HS-27A (cell line): ENCODE measurements at places on chromosomes 5 and 9.

DNA sequence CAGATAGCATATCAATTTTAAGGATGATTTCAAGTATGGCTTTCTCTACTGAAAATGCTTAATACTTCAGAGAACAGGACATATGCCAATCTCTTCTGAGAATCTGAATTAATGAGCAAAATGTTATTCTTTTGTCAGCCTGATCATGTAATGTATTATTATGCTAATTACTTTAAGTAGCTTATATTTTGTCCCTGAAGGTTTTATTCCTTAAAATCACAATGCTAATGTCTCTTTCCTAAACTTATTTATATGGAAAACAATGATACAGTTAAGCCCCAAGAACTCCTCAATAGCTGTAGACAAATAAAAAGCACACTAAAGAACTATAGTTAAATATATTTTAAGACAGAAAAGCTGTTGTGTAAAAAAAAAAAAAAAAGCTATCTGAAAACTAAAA is 256.9 kb upstream of the PTPRD start:
- DNase-seq, result no peak

DNA sequence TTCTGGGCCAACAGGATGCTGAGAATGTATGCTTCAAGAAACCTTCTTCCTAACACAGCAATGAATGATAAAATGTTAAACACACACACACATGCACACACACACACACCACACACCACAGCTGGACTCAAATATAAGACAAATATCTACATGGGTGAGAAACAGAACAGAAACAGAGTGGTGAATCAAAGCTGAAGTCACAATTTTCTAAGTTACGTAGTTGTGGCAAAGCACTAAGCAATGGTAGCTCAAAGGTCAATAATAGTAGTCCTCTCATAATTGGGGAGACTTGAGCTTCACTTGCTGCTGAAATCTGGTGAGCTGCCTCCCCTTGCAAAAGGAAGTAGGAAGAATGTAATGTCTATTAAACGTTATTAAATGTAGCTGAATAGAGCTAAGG is 33.7 kb upstream of the ITGA1 start:
- DNase-seq, result no peak

- peak; percentile 23 for DNase-seq
These were observed 46.4 kb upstream of the CTNNA1 start for GRCh38 chr5:138706655-138707480.

DNA sequence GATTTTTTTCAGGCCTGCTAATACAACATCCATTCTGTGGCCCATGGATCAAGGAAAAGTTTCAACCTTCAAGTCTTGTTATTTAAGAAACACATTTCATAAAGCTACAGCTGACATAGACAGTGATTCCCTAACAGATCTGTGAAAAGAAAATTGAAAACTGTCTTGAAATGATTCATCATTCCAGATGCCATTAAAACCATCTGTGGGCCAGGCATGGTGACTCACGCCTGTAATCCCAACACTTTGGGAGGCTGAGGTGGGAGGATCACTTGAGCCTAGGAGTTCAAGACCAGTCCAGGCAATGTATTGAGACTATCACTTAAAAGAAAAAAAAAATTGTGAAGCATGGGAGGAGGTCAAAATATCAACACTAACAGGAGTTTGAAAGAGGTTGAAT is 6.0 kb downstream of the RAPGEF6 start:
- DNase-seq, result no peak

- no peak for DNase-seq
These were observed 272.8 kb upstream of the IRX4 start for GRCh38 chr5:2155556-2155955.

GRCh38 chr5:80152778-80153177 is 103.1 kb downstream of the SERINC5 start:
- no peak for DNase-seq

- peak; percentile 93 for DNase-seq
These were observed 18.4 kb upstream of the ERCC6L2 start for GRCh38 chr9:95857124-95857523.

- DNase-seq, result peak; percentile 7
These were observed 16.6 kb upstream of the HEMGN start for GRCh38 chr9:97954550-97954989.

GRCh38 chr9:94805585-94805984 is 79.1 kb downstream of the AOPEP start:
- DNase-seq, result no peak

- no peak for DNase-seq
These were observed 102.6 kb downstream of the STRBP start for GRCh38 chr9:123165813-123166212.

DNA sequence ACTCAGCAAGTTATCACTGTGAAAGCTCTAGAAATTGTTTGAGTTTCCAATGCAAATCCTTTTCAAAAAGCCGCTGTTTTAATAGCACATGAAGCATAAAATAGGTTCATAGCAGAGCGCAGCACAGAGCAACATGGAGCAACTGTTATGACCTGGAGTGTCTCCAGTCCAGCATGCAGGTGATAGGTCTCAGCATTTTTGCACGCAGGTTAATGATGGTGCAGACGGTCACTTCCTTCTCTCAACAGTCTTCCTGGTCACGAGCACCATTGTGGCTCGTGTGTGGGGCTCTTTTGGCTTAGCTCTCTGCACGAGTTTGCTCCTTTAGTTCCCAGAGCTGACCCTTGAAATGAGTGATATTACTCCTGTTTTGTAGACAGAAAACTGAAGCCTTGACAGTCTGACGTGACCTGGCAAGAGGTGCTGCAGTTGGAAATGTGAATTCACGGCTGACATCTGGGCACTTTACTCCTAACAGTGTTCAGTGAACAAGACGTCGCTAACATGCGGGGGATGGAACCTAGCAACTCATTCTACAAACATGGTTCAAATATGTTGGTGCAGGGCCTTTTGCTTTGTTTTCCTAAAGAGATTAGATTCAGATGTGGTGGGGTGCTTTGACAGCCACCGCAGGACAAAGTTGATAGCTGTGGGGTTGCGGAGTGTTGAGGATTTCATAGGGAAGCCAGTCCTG is 10.0 kb downstream of the TENT4A start:
- no peak for DNase-seq

DNA sequence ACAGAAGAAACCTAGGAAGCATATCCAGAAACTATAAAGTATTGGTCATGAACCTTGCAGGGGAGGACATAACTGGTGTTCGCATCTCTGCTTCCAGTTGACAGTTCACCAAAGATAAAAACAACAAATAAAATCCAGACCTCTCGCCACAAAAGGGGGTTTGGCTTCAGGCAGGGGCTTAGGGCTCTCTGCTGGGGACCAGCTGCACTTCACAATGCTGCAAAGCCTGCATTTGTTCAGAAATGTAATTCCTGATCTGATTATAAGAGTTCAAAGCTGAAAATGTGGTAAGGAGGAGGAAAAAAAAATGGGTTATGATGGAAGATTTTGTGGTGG is 79.0 kb downstream of the PDE4D start:
- no peak for DNase-seq

- peak; percentile 15 for DNase-seq
These were observed 184.3 kb downstream of the CTNND2 start for GRCh38 chr5:11719888-11720481.

GRCh38 chr9:96646081-96646991 is 8.8 kb downstream of the PRXL2C start:
- no peak for DNase-seq

DNA sequence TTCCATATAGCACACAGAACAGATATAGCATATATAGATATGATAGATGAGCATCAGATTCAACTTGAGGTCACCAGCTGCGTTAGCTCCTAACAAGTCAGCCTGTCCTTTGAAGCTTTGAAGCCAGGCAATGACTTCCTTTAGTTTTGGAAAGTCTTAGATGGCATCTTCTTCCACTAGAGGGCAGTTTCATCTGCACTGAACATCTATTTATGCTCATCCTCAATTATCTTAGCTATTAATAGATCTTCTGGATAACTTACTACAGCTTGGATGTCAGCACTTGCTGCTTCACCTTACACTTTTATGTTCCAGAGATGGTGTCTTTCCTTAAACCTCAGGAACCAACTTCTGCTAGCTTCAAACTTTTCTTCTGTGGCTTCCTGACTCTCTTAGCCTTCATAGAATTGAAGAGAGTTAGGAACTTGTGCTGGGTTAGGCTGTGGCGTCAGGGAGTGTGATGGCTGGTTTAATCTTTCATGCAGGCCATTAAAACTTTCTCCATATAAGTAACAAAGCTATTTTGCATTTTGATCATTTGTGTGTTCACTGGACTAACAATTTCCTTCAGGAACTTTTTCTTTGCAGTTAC is 1401.4 kb downstream of the EFNA5 start:
- DNase-seq, result no peak

GRCh38 chr5:58077416-58077815 is 382.5 kb downstream of the PLK2 start:
- no peak for DNase-seq

GRCh38 chr9:72844440-72844768 is 108.4 kb downstream of the ALDH1A1 start:
- no peak for DNase-seq

DNA sequence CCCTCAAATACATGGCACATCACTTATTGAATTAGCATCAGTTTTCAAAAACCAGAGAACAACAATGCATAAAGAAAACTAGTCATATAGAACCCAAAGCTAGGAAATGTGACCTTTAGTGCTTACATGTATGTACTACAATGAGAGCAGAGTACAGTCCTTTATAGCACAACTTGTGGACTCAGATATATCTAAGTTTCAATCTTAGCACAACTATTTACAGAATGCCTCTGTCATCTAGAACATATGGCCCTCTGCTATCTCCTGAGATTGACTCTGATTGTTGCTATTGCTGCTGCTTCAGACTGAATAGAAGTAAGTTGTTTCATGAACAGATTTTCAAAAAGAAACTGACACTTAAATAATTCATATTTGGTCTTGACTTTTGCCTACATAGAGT is 1536.2 kb downstream of the EFNA5 start:
- DNase-seq, result no peak

GRCh38 chr9:2286825-2287455 is 271.8 kb downstream of the SMARCA2 start:
- no peak for DNase-seq

DNA sequence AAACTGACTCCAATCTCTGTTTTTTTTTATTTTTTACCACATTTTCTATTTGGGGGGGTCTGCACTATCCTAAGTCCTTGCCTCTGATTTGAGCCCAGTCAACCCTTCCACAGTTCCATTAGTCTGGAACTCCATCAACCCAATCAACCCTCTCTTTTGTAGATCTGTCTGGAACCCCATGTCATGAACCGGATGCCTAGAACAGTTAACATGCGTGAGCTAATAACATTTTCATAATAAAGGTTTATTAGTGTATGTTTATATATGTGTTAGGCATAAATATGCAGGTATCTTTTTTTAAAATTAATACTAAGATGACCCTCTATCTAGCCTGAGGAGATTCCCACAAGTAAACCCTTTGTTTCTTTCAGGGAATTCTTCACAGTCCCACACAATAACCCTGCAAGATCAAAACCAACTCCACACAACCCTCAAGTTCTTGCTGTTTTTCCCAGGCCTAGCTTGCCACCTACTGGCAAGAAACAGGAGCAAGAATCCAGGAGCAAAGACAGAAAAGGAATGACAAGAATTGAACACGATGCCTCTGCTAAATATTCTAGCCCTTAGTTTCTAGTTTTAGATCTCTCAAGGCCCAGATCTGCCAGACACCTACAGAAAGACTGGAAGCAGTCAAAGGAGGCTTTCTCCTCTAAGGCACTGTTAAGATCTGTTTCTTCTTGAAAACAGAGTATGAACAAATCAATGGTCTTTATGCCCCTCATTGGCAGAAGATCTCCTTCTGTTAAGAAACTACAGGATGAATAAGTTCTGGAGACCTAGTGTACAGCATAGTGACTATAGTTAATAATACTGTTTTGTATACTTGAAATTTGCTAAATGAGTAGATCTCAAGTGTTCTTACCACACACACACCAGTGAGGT is 100.4 kb downstream of the TRIM36 start:
- no peak for DNase-seq

- DNase-seq, result no peak
These were observed 2.9 kb downstream of the STK10 start for GRCh38 chr5:172185096-172185461.

DNA sequence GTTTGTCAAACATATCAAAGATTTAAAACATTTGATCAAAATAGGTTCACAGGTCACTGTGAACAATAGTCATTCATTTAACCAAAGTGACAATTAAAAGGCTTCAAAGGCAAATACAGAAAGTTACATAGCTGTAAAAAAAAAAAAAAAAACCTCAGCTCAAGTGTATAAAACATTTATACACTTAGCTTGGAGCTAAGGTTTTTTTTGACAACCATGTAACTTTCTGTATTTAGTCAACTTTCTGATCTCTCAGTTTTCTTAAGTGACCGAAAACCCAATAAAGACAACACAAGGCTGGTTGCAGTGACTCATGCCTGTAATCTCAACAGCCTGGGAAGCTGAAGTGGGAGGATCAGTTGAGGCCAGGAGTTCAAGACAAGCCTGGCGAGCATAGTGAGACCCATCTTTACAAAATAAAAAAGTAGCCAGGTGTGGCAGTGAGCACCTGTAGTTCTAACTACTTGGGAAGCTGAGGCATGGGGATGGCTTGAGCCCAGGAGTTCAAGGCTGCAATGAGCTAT is 16.4 kb upstream of the UBTD2 start:
- DNase-seq, result no peak

DNA sequence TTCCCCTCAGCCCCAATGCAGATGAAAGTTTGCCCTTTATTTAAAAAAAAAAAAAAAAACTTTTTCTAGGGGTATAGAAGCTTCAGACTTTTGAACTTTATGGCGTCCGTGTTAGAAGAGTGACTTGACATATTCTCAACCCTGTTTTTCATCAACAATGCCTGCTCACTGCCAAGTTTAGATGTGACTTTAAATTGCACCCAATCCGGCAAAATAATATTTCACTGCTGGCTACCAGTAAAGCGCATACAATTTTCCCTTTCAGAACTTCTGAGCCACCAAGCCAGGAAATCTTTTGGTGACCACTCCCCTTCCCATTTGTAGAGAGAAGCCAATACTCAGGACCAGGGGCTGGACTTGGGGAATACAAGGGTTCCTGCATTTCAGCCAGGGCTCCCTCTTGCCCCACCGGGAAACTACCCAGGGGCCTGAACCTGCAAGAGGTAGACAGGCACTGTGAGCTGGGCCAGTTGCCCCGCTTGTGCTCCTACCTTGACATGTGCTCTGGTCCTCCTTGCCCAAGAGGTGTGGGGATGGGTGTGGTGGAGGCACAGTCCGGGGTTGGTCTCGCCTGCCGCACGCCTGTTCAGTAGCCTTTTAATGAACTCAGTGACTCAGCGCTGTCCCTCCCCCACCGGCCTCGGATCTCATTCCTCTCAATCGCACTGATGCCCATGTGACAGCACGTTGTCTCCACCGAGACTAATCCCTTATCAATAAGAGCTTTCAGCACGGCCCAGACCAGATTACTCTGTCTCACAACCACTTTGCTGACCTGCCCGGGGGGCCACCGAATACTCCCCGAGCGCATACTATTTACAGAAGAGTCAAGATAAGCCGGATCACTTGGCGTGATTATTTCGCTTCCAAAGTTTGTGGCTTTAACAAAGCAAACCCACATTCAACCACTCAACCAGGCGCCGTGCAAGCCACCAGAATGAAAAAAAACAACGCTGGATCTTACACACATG is 226.4 kb downstream of the DCP2 start:
- no peak for DNase-seq

- no peak for DNase-seq
These were observed 154.2 kb downstream of the FGF18 start for GRCh38 chr5:171573451-171574225.
